Heart left ventricle (tissue), 16 donors: ENCODE measurements at places on chromosomes 1 and 21. TPM values are rescaled to one million over a fixed set of nuclear protein-coding genes. Genes with fewer than 3 reads are reported as not detected.

DNA sequence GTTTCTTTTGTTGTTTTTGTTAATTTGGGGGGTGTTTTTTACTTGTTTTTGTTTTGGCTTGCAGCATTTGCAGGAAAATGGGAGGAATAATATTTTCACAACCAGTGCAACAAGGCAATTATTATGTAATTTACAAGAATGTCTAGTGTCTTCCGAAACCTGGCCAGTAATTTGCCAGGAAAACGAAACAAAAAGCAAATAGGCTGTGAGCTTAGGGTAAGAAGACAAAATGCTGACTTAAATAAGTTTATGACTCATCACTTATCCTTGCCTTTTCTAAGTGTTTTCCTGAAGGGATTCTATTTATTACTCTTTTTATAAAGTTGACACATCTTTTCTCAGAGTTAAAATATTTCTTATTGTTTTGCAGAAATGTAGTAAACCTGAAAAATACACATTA is 49.8 kb downstream of the KCNT2 start:
- DNase-seq, result no peak

DNA sequence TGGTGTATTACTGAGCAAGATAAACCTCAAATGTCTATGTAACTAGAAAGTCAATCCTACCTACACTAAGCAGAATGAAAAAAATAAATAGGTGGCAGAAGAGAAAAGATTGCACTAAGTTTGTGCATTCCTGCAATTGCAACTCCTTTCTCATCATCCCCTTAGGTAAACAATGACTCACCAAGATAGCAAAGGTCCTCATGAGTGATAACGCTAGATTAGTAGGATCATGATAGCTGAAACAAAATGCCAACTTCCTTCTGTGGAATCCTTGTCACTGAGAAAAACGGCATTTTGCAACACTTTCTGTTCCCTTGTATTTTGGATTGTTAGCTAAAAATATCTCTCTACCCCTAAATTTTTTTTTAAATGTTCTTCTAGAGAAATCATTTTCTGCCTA is 20.0 kb upstream of the FCER1A start:
- DNase-seq, result no peak

- peak; percentile 73 for DNase-seq
These were observed at the start of gene S100A2 for GRCh38 chr1:153565529-153566374. Gene S100A2, minus strand, starts transcription at chr1:153565844. Its CDS starts 1,967 bp downstream, at chr1:153563877.

DNA sequence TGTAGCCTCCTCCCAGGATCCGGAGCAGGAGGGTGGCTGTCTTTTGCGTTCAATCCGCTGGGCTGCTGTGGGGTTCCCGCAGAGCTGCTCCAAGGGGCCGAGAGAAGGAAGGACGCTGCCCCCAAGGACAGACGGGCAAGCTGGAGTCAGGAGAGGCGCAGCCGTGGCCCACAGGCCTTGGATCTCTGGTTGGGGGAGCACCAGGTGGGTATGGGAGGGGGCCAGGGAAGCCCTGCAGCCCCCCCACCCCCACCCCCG is 15.9 kb upstream of the SKI start:
- DNase-seq, result no peak

GRCh38 chr1:201396861-201397464 is 2.2 kb downstream of the LAD1 start:
- DNase-seq, result no peak

DNA sequence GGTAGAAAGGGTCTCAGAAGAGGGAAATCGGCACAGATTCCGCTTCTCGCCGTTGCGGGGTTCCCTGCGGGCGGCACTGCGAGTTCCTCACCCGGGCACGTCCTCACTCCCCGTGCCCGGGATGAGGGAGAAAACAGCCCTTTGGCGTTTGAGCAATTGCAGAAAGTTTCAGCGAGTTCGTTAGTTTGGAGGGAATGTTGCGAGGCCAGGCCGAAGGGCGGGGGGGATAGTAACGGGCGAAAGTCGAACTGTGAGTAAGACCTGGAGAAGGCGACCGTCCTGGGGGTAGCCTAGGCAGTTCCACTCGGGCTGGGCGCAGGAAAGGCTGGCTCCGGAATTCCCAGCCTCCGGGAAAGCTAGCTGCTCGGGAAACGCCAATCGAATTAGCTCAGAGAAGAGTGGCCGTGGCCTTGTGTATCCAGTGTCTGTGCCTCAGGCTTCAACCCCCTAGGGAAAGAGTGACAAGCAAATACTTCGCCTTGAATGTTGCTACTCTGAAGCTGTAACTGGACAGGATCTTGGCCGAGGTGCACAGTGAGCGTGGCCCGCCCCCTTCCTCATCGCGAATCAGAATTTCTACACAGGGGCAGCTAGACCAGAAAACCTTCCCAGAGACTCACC is 787 bp downstream of the PTGFR start:
- peak; percentile 50 for DNase-seq

GRCh38 chr1:208101661-208102431 is 142.3 kb downstream of the PLXNA2 start:
- peak; percentile 65 for DNase-seq

- DNase-seq, result no peak
These were observed 152.8 kb upstream of the ZRANB2 start for GRCh38 chr1:71233645-71234044.

PLEKHM2 gene
- total RNA-seq, result 99.8 TPM

C4BPA gene
- total RNA-seq, result not detected

CFHR4 gene
- not detected for total RNA-seq

SLAMF1 gene
- total RNA-seq, result 0.14 TPM

LRRC71 gene
- total RNA-seq, result not detected

STYXL2 gene
- total RNA-seq, result 329 TPM

LAMC1 gene
- 95.3 TPM for total RNA-seq

B3GALNT2 gene
- 20.1 TPM for total RNA-seq
